Kidney glomerular epithelial cell (primary cell): ENCODE measurements at places on chromosomes 6 and 20.

DNA sequence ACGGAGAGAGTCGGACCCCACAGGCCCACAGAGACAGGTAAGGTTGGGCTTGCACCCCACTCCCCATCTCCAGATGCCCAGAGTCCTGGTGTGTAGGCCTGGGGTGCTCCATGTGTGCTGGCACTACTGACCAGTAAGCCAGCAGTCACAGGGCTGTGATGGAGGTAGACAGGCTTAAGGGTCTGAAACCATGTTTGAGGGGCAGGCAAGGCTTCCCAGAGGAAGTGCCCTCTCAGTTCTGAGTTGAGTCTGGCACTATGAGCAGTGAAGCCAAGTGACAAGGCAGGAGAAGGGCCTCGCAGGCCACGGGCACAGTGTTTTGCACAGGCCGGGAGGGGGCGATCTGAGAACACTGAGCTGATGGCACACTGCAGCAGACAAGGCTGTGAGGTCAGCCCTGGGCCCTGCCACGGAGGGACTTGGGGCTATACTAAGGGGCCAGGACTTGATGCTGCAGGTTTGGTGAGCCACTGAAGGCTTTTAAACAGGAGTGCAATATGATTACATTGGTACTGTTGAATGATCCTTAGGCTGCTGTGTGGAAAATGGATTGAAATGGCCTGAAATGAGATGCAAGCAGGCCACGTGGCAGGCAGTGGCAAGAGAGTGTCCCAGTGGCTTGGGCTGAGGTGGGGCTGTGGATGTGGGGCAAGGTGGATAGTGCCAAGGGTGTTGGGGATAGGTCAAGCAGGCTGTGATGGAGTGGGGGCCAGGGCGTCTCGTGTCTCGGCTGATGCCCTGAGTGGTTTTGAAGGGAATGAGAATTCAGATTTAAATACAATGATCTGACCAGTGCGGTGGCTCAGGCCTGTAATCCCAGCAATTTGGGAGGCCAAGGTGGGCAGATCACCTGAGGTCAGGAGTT lies 20.3 kb downstream of the TTBK1 start:
- DNase-seq = peak; percentile 44

- peak; percentile 83 for DNase-seq
These were observed 26.5 kb upstream of the RNF24 start for GRCh38 chr20:4041748-4042411.

DNA sequence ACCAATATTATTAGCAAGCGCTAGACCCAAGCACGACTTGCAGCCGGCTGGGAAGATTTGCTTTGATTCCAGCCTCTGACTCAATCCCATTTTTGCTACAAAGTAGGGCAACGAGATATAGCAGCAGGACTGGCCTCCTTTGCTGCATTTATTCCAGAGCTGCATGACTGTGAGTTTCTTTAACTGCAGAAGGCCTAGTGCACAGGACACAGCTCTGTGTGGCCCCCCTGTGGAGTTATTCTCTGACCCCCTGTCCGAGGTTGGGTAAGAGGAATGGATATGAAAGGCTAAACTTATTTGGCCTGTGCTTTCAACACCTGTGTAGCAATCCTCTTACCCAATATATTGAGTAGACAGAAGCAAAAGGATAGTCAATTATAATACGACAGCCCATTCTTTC lies 133.3 kb upstream of the SPTLC3 start:
- DNase-seq = no peak

- DNase-seq = no peak
These were observed 568.0 kb downstream of the KIF16B start for GRCh38 chr20:16005021-16005914.

GRCh38 chr20:20666359-20666758 lies 46.1 kb downstream of the RALGAPA2 start:
- no peak for DNase-seq

DNA sequence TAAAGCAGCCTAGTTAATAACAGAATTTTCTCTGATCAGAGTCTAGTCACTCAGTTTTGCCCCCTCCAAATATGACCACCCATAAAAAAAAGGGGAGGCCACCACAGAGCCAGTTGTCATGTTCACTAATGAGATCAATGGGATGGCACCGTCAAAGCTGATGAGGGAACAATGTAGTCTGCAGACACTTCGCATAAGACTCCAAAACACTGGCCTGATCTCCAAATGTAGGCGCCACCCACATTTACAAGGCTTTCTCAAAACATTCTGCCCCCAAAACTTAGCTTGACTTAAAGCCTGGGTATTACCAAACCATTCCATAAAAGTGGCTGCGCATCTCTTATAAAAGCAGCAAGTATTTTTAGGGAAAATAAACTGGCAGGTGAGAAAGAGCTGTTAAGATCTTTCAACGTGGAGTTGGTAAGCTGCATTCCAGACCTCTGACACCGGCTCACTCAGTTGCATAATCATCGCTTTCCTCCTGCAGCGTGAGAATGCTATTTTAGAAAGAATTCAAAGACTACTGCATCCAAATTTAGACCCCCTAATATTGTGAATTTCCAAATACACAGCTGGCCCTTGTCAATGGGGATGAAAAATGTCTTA lies 59.3 kb downstream of the TBC1D7 start:
- DNase-seq = peak; percentile 48

GRCh38 chr6:84762220-84763002 lies 2.0 kb downstream of the TBX18 start:
- DNase-seq = no peak

- no peak for DNase-seq
These were observed 37.6 kb upstream of the LYRM2 start for GRCh38 chr6:89675949-89676748.

DNA sequence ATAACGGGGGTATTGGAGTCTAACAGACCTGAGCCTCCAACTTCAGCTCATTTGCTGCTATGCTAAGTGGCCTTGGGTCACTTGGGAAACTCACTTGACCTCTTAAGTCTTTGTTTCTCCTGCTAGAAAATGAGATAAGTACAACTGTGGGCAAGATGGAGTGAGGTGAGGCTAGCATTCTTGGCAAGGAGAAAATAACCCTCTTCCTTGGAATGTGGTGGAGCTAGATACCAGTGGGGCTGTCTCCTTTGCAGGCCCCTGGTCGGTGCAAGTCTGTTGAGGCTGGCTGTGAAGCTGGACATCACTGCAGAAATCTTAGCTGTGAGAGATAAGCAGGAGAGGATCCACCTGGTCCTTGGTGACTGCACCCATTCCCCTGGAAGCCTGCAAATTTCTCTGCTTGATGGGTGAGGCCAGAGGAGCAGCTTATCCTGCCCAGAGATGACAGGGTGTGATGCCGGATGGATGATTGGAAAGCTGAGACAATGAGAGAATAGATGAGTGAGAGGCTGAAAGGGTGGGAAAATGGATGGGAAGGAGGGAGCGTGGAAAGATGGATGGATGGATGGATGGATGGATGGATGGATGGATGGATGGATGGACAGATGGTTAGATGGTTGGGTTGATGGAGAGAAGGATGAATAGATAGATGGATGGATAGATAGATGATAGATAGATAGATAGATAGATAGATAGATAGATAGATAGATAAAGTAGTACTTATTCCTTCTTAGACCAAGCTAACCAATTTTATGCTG lies 4.4 kb downstream of the BPIFA1 start:
- DNase-seq = no peak

- DNase-seq = peak; percentile 69
These were observed 36.0 kb downstream of the ATXN1 start for GRCh38 chr6:16725145-16725864.

- no peak for DNase-seq
These were observed 38.9 kb downstream of the BICRAL start for GRCh38 chr6:42820512-42821340.

DNA sequence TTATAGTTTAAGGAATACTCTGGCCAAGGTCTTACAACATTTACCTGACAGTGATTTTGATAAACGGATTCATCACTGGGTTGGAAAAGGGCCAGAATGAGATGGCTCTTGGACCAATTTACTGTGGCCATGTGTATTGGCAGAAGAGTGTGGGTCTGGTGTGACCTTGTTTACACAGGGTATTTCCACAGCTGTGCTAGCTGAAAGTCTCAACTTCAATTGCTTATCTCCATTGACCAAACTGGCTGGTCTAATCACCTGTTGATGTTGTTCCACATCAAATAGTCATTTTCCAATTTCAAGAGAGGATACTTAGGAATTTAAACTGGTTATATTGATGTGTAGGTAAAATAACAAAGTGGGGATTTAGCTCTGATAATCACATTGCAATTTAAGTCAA lies 501.6 kb upstream of the MAP3K7 start:
- no peak for DNase-seq

- DNase-seq = no peak
These were observed 34.0 kb downstream of the PERP start for GRCh38 chr6:138073264-138073663.

DNA sequence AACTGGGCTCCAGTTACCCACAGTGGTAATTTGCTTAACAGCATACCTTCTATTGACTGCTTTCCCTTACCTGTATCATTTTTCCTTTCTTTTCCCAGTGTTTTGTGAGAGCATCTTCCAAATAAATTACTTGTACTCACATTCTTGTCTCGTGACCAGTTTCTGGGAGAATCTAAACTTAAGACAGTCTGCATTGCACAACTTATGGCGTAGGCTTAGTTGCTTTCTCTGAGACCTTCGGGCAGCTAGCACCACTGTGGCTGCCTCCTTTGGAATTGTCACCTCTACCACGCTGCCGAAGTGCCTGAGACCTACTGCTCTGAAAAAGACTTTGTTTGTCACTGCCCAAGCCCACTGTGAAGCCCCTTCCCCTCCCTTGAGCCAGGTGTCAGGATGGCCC lies 188.1 kb upstream of the BMP2 start:
- DNase-seq = no peak
